ENCODE measurements at places on chromosomes 2 and 18. TPM values are rescaled to one million over a fixed set of nuclear protein-coding genes. Genes with fewer than 3 reads are reported as not detected.

DNA sequence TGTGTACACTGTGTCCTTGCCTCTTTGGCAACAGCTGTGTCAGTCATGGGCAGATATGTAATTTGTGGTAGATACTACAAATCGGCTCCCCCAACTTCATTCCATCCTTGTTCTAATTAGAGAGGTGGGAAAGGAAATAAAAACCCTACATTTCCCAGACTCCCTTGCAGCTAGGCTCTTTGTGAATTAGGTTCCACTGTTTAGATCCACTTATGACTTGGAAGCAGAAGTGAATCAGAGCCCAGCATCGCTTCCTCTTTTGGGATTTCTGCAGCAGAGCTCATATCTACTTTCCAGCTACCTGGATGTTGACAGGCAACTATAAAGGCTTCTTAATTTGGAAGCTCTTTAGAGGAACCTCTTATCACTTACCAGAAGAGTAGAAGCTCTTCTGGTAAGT lies 34.1 kb upstream of the NARS1 start:
- DNase-seq = no peak
- no peak overlapping the region for H3K4me3 ChIP-seq
- H3K27ac ChIP-seq = no peak overlapping the region
- no peaks in the 10 kb centered on the region for H3K4me1 ChIP-seq
- peaks cover 27% of the 10 kb centered on the region for H3K36me3 ChIP-seq

GRCh38 chr2:5851410-5851809 lies 159.2 kb downstream of the SOX11 start:
- no peak overlapping the region for H3K27ac ChIP-seq
- no peaks in the 10 kb centered on the region for H3K4me1 ChIP-seq
- no peak for DNase-seq
- H3K4me3 ChIP-seq = no peak overlapping the region

The TMEM17 gene
- total RNA-seq = 1.2 TPM

DNA sequence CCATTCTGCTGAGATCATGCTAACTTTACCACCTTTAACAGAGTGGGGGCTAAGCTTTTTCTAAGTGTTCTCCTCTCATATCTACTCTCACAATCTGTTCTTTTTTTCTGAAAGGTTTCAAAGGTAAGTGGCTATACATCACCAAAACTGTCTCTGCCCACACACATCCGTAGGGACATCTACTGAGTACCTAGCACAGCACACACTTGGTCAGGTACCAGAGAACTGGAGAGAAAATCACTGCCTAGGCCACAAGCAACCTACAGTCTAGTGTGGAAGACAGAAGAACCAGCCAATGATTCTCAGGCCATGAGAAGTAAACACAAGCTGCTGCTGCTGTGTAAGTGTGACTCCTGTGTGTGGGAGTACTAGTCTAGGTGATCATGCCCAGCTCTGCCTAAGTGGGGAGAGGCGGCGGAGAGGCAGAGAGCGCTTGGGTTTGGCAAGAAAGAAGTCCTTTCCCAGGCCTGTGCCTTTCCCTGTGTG lies 176.1 kb upstream of the ZFP36L2 start:
- 0 out of 2 replicates have a peak, but pooled peaks cover 2% of the 10 kb centered on the region for H3K36me3 ChIP-seq
- no peak overlapping the region for H3K4me3 ChIP-seq
- H3K27me3 ChIP-seq = no peaks in the 10 kb centered on the region
- H3K4me1 ChIP-seq = peaks cover 49% of the 10 kb centered on the region
- H3K27ac ChIP-seq = no peak overlapping the region

GRCh38 chr2:85653996-85654395 lies 14.0 kb downstream of the SFTPB start:
- H3K4me1 ChIP-seq = peaks cover 5% of the 10 kb centered on the region
- no peak for DNase-seq
- peak overlapping the region; percentile 16 for H3K27ac ChIP-seq
- no peak overlapping the region for H3K4me3 ChIP-seq

The FEV gene
- total RNA-seq = not detected

DNA sequence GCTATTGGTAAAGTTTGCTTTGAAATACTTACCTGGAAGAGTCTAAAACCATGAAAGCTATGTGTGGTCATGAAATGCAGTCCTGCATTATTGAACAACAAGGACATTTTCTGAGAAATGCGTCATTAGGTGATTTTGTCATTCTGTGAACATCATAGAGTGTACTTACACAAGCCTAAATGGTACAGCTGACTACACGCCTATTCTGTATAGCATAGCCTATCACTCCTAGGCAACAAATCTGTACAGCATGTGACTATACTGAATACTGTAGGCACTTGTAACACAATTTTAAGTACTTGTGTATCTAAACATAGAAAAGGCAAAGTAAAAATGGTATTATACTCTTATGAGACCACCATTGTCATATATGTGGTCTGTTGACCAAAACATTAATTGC lies 8.1 kb downstream of the FAM171B start:
- DNase-seq = no peak
- no peak overlapping the region for H3K4me3 ChIP-seq
- H3K27me3 ChIP-seq = no peaks in the 10 kb centered on the region

The CDK15 gene
- not detected for total RNA-seq

DNA sequence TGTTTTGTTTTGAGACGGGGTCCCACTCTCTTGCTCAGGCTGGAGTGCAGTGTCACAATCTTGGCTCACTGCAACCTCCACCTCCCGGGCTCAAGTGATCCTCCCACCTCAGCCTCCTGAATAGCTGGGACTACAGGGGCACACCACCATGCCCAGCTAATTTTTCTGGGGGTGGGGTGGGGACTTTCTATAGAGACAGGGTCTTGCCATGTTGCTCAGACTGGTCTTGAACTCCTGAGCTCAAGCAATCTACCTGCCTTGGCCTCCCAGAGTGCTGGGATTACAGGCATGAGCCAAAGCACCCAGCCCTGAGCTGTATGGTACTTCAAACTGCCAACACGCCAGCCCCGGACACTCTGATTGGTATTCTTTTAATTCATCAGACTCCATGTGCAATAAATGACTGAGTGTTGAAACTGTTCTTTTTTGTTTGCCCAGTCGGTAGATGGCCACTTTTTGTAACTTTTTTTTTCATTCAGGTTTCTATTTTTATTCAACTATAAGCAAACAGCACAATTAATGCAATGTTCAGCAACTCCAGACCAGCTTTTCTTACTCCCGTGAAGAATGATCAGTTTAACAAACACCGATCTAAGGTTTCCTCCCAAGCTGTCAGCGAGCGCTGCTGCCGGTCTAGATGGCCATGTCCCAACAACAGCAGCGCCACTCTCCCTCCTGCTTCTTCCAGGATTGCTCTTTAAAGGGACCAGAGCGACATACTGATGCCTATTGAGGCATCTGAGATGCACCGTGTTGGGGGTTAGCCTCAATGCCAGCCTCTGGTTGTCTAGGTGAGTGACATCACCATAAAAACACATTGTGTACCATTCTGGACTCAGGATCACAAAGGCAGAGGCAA lies 12.5 kb upstream of the TGOLN2 start:
- DNase-seq = no peak
- H3K4me3 ChIP-seq = no peak overlapping the region
- peaks cover 5% of the 10 kb centered on the region for H3K36me3 ChIP-seq
- H3K4me1 ChIP-seq = peaks cover 17% of the 10 kb centered on the region
- H3K27me3 ChIP-seq = peaks cover 2% of the 10 kb centered on the region

The ZC3H8 gene
- total RNA-seq = 7.0 TPM

- H3K27me3 ChIP-seq = no peaks in the 10 kb centered on the region
- no peak for DNase-seq
- no peak overlapping the region for H3K4me3 ChIP-seq
- H3K27ac ChIP-seq = no peak overlapping the region
- H3K36me3 ChIP-seq = no peaks in the 10 kb centered on the region
These were observed 47.2 kb upstream of the REG3G start for GRCh38 chr2:78978340-78978739.

DNA sequence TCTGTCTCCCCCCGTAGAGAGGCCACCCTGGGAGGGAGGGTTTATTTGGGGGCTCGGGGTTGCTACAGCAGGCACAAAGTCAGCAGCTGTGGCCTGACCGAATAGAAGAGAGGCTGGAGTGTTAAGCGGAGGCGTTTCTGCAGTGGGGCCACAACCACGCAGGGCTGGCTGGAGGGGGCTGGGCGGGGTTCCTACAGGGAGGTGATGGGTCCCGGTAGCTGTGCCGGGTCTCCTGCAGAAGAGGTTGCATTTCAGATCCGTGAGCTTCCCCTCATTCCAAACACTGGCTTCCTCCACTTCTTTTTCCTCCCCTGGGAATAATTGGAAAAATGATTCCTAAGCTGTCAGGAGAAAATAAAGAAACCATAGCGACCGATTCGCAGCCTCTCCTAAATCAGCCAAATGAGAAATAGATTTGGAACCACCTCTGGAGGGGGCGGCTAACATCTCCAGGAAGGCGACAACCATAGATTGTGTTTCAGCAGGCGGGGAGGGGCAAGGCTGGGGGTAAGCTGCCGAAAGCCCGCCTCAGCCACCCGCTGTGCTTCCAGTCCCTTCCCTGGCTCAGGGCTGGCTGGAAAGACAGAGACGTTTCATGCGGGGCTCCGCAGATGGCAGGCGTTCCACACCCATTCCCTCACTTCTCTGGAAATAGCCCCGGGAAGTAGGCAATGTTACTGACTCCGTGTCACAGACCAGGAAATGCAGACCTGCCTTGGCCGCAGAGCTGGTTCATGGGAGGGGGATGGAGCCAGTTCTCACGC lies 85.6 kb upstream of the TAF1B start:
- H3K27me3 ChIP-seq = peaks cover 5% of the 10 kb centered on the region
- H3K4me3 ChIP-seq = peak overlapping the region; percentile 56

The OR6B2 gene
- not detected for total RNA-seq

DNA sequence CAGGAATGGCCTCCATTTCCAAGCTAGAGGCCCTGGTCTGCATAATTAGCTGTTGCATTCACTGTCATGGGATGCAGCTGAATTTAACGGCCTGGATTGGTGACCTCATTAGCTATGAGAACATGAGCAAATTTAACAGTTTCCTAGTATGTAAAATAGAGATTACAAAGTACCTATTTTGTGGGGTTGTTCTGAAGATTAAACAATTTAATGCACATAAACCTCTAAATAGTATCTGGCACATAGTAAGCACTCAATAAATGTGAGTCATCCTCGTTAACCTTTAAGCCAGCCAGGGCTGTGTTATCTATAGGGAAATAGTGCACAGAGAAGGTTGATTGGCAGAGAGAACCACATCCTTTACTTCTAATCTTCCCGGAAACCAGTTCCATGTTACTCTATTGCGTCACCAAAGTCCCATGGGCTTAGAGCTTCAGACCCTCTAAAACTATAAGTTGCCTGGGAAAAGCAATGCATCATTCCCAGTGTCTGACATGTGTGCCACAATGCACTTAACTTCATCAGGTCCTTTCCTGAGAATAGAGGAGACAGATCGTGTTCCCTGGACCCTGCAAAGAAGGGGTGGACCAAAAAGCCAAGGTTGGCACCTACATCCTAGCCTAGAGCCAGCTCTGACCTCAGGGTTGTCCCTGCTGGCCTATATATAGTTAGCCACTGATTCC lies 196.5 kb downstream of the LNPK start:
- H3K36me3 ChIP-seq = no peaks in the 10 kb centered on the region
- H3K4me1 ChIP-seq = peaks cover 5% of the 10 kb centered on the region
- DNase-seq = no peak
- H3K27me3 ChIP-seq = no peaks in the 10 kb centered on the region
- no peak overlapping the region for H3K27ac ChIP-seq

The MRO gene
- total RNA-seq = 1.1 TPM

DNA sequence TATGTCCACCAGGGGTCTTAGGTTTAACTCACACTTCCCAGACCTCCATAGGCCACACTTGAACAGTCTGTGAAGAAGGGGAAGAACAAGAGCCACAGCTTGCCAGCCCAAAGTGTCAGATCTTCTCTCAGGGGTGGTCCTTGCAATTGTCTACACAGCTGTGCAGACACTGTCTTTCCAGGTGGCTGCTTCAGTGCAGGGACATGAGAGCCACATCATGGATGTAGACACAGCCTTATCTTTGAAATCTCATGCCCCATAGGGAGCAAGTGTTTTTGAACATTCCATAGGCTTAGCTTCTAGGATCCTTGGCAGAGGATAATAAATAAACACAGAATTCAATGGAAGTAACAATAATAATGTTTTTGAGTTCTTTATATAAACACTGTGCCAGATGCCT lies 6.7 kb downstream of the ZNF407 start:
- H3K27me3 ChIP-seq = no peaks in the 10 kb centered on the region
- H3K36me3 ChIP-seq = no peaks in the 10 kb centered on the region
- no peak overlapping the region for H3K4me3 ChIP-seq
- no peak for DNase-seq
- peaks cover 5% of the 10 kb centered on the region for H3K4me1 ChIP-seq
- H3K27ac ChIP-seq = no peak overlapping the region

GRCh38 chr2:47357483-47357882 lies 45.5 kb upstream of the MSH2 start:
- H3K27me3 ChIP-seq = peaks cover 4% of the 10 kb centered on the region
- no peaks in the 10 kb centered on the region for H3K36me3 ChIP-seq
- peaks cover 13% of the 10 kb centered on the region for H3K4me1 ChIP-seq
- H3K27ac ChIP-seq = peak overlapping the region; percentile 17

GRCh38 chr2:222776792-222777191 lies 84.0 kb upstream of the ACSL3 start:
- no peak overlapping the region for H3K27ac ChIP-seq
- H3K36me3 ChIP-seq = no peaks in the 10 kb centered on the region
- no peak for DNase-seq
- H3K4me3 ChIP-seq = no peak overlapping the region
- no peaks in the 10 kb centered on the region for H3K27me3 ChIP-seq

GRCh38 chr2:238772635-238773297 lies 75.1 kb upstream of the TWIST2 start:
- H3K4me3 ChIP-seq = no peak overlapping the region
- DNase-seq = no peak
- no peak overlapping the region for H3K27ac ChIP-seq

- H3K36me3 ChIP-seq = no peaks in the 10 kb centered on the region
- no peak overlapping the region for H3K4me3 ChIP-seq
- no peak for DNase-seq
- peaks cover 12% of the 10 kb centered on the region for H3K4me1 ChIP-seq
These were observed 14.5 kb downstream of the PTMA start for GRCh38 chr2:231722721-231723307.

DNA sequence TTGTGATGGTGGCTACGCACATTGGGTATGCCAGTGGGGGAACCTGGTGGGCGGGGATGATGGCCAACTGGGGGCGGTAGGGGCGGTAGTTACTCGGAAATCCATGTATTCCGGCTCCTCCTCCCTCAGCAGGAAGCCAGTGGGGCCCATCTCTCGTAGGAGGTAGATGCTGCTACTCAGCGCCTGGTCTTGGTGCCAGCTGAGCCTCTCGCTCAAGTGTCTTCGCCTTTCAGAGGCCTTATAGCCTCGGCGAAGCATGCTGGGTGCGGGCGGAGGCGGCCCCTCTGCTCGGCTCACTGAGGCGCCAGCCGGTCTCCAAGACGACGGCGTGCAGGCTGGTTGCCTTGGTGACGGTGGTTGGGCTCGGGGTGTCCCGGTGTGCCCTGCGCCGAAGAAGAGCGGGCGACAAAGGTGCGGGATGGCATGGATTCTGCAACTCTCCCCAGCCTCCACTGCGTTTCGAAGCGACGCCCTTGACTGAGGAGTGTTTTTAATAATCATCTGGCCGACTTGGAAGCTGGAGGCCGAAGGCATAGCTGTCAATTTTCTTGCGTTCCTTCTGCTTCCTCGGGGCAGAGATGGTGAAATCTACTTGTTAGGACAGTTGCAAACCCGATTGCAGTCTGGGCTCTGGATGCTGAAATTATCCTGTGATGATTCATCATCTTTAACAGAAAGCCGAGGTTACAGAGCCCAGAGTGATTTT lies at the start of gene ZSWIM2:
Gene ZSWIM2, minus strand, starts transcription at position 298 of the 706 bp plus-strand sequence. Its CDS starts 40 bp downstream, at position 258.
- H3K27ac ChIP-seq = no peak within 1 kb of the TSS
- peaks cover 5% of the 10 kb centered on the region for H3K4me1 ChIP-seq
- DNase-seq = peak; percentile 92
- peak within 1 kb of the TSS; percentile 80 for H3K4me3 ChIP-seq
